Endothelial cell of umbilical vein (primary cell): ENCODE measurements at places on chromosomes 1 and 21.

DNA sequence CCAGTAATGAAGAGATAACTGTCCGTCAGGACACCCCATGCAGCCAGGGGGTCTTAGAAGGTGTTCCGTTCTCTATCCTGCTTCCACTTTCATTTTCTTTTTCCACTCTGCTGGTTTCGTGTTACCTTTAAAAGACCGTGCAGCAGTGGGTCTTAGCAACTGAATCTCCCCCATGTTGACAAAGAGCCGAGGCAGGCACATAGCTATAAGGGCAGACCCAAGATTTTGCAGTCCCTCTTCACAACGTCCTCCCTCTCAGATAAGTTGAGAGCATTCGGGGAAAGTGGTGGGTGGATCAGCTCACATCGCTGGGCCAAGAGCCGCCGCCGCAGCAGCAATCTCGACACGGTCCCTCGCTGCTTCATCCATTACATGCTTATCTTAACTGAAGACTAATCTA is 355.5 kb downstream of the LMO4 start:
- DNase-seq, result peak; percentile 55

DNA sequence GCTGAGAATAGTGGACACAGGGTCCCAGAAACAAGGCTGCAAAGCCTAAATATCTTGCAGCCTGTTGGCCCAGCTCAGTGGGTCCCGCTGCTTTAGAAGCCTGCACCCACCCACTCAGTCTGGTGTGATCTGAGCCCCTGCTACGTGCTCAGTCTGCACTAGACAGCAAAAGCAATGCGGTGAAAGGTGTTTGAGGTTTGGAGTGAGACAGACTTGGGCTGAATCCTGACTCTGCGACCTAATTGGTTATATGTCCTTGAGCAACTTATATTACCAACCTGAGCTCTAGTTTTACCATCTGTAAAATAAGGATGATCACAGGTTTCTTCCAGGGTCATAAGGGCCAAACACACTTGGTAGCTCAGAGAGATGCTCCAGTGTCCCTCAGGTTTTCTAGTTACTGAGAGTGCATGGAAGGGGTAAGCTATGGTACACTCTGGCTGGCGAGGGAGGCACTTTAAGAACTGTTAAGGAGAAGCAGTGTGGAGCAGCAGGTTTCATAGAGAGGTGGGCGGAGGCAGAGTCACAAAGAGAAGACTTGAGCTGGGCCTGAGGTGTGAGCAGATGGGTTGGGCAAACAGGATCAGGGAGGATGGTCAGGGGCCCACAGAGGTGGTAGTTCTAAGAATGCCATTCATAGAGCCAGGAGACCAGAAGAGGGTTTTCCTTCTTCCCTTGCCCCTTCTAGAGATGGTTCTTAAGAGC is 10.1 kb downstream of the TMEM200B start:
- DNase-seq, result no peak

GRCh38 chr1:64908575-64908974 is 57.8 kb downstream of the JAK1 start:
- no peak for DNase-seq

GRCh38 chr1:113981962-113982931 is 3.0 kb downstream of the OLFML3 start:
- no peak for DNase-seq

- no peak for DNase-seq
These were observed 19.5 kb downstream of the MAPKAPK2 start for GRCh38 chr1:206704226-206704625.

DNA sequence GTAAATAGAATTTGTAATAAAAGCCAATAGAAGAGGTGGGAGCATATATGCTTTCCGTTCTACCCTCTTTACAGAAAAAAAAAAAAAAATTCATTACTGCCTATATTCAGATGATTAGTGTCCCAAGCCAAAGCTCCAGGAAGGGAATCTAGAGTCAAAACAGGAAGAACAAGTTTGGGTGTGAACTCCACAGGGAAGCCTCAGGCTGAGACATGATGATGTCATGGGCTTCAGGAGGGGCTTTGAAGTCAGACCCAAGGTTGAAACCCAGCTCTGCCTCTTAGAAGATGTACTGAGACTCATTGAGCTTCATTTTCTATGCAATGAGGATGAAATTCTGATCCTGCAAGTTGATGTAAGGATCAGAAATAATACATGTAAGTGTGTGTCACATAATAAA is 250.0 kb upstream of the ADGRL2 start:
- peak; percentile 6 for DNase-seq
